ENCODE measurements at places on chromosomes 2 and 18.

DNA sequence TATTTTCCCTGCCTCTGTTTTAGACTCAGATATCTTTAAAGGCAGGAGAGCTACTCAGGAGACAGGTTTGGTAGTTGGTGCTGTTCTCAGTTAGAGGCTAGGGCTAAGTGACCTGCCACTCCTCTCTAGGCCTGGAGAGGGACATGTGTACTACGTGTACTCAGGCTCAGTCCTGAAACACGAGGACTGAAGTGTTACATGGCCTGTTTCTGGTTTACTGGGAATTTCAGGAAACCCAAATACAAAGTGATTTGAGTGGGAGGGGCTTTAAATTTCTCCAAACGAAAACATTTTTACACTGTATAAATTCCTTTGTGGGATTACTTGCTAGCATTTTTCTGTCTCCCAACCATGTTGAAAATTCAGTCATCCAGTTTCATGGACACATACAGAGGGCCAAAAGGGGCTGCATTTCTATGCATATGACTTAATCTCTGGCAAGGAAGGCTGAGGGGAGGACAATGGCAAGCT, 343.3 kb downstream of the CYP26B1 start:
- no peak for DNase-seq

DNA sequence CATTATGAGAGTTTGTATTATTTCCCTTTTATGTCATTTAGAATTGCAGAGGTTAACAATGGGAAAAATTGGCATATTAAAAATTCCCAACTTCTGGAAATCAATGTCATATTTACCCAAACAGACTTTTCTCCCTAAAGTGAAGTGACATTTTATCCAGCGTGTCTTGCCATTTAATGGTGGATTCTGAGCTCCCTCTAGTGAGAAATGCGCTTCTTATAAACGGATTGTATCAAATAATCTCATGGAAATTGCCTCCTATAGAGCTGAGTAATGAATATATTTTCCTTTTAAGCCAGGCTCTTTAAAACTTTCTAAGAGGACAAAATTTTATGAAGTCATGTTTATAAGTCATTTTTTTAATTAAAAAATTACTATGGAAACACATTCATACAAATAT, 5.7 kb upstream of the GCFC2 start:
- DNase-seq = no peak

DNA sequence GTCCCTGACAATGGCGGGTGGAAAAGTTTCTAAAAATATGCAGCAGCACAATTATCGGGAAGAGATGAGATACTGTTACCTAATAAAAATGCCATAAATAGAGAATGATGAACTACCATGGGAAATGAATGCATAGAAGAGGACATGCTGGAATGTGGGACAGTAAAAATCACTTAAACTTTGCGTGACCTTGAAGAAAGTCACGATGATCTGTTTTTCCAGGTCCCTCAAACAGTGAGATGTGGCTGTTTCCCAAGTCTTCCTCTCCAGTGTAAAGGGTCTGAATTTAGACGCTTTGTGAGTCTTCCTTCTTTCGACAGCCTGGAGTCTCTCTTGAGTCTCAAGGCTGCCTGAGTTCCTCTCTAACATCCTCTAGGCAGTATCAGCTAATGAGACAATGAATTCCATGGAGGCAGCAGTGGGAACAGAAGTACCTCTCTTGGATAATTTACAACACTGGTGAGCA, 1.4 kb downstream of the CLUL1 start:
- DNase-seq = no peak

DNA sequence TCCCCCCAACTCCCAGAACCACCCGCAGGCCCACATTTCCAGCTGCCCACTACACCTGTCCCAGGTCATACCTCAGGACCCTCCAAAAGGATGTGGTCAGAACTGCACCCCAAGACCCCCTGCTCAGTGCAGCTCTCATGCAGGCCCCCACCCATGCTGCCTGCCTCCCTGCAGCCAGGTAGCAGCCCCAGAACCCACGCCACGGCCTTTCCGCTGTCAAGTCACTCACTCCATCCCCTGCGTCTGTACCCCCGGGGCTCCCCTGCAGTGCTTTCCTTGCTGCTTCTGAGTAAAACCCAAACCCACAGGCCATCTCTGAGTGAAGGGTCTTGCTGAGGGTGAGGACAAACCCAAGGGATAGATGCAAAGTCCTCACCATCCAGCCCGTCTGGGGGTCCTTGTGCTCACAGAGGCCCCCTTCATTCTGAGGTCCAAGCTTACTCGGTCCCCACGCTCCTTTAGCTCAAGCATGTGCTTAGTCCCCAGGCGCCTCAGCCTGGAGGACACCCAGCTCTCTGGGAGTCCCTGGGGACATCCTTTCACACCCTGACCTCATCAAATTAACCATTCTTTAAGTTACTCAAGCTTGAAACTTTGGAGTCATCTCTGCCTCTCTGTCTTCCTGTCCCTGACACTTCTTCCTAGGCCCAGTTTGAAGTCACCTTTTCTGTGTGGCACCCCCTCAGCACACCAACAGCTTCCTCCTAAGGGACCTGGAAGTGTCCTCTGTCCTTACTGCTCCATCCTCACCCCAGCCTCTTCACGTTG, 130.1 kb downstream of the SMAD7 start:
- peak; percentile 83 for DNase-seq

DNA sequence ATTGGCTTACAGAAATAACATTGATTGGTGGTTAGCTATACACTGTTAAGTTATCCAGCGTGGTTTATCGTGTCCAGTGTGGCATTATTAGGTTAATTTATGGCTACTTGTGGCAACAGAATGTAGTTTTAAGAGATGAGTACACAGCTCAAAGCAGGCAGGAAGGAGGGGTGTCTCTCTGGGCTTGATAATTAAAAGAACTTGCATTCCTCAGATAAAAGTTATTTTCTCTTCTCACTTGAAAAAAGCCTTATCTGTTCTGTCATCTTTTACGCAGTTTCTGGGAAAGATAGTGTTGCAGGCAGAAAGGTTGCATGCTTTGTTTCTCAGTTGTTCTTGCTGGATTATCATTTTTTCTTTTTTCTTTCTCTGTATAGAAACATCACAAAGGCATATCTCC, 154.4 kb upstream of the COL3A1 start:
- DNase-seq = no peak

- no peak for DNase-seq
Observed at GRCh38 chr18:72672364-72673184, 128.4 kb upstream of the CBLN2 start.

- DNase-seq = no peak
Observed at GRCh38 chr18:37383036-37383785, 182.4 kb downstream of the CELF4 start.

- no peak for DNase-seq
Observed at GRCh38 chr18:45836242-45837205, 11.0 kb downstream of the SIGLEC15 start.

DNA sequence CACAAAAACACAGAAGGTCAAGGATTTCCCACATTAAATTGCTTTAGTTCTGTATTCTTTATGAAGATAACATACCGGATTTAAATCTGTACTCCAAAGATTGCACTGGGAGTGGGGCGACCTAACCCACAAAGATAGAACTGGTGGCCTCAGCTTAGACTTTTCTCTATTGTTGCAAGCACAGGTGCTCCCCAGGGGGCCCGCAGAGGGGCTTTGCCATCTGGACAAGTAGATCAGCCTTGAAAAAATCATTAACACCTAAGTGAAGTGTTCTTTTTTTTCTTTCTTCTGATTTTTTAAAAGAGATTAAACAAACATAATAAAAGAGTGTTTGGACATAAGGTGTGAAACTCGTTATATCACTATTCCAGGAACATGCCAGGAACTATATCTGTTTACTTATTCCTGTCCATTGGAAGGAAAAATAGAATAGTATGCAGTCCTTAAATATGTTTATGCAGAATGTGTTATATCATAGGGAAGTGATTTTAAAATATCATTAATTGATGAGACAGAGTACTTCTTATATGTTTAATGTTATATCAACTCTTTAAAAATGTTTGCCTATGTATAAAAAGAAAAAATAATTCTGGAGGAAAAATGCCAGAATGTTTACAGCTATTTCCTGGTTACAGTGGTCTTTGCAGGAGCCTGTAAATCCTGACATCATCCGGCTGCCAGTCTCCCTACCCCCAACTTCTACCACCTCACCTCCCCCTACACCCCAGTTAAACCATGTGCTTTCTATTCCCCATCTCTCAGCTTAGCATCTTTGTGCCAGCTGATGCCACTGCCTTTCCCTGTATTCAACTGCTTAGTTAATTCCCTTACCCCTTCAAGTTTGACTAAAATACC, 679.2 kb downstream of the CNTNAP5 start:
- DNase-seq = no peak

DNA sequence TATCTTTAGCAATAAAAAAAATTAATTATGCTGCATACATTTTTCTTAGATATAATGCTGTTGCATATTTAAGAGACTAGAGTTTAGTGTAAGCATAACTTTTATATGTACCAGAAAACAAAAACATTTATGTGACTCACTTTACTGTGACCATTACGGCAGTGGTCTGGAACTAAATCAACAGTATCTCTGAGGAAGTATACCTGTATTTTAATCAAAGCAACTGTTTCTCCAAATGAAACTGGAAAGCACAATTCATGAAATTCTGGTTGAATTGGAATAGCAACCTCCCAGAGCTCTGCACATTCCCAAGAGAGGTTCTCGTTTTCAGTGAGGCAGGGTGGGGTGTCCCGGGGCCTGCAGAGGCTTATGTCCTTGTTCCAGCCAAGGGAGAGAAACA, 112.2 kb upstream of the TACR1 start:
- DNase-seq = no peak

DNA sequence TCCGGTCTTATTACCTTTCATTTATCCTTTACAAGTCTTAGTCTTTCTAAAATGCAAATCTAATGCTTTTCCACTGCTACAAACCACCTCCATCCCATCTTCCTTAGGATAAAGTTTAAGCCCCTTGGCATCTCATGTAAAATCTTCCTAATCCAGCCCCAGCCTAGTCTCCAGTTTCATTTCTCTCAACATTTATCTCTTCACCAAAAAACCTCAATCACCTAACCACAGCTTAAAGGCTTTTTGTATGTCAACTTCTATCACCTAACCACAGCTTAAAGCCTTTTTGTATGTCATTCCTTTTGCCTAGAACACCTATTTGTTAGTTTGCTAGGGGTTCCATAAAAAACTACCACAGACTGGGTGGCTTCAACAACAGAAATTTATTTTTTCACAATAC, 4.2 kb downstream of the TRAK2 start:
- DNase-seq = no peak
